ENCODE measurements at places on chromosomes 3 and 15.

DNA sequence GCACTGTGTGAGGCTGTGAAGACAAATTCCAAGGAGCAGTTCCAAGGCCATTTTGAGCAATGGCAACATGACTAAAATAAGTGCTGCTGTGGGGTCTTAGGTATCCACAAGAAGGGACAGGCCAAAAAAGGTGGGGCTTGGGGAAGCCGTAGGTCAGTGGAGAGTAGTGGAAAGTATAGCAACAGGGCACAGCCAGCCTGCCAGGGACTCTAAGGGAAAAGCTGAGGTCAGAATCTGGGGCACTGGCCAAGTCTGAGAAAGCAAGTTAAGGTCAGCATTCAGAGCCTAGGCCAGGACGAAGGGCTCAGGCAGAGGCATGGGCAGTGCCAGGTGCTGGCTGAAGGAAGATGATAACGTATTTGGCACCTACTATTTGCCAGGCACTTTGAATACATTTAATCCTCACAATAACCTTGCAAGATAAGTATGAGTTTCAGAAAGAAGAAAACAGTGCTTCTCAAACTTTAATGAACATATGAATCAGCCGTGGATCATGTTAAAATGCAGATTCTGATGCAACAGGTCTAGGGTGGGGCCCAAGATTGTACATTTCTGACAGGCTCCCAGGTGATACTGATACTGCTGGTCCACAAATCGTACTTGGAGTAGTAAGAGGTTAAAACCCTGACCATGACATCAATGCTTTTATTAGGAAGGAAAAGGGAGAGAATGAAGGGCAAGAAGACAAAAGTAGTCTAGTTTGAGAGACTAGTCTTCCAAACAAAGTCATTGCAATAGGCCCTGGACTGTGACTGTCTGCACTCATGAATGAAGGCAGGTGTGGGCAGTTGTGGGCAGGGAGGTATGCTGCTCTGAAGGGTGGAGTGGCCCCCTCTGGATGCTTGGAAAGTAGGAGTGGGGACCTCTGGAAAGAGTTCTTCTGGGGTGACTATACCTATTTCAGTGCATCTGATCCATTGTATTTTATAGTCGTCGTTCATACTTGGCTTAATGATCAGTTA lies 106.3 kb upstream of the ANKRD28 start:
- no peak for DNase-seq

GRCh38 chr3:159187232-159187631 lies 385.4 kb downstream of the MFSD1 start:
- DNase-seq = no peak

DNA sequence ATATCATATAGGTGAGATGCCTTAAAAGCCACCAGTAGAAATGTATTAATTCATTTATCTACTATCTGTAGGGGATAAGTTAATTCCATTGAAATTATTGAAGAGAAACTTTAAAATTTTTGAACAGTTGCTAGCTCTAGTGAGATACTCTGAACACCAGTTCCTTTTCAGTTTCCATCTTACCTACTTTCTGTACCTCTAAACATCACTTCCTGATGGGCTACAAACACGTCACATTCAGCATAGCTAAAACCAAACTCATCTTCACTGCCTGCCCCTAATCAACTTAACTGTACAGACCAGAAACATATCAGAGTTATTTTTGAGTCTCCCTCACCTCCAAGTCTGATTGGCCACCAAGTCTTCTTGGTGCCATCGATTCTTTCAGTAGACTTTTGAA lies 88.9 kb downstream of the FEZF2 start:
- no peak for DNase-seq

DNA sequence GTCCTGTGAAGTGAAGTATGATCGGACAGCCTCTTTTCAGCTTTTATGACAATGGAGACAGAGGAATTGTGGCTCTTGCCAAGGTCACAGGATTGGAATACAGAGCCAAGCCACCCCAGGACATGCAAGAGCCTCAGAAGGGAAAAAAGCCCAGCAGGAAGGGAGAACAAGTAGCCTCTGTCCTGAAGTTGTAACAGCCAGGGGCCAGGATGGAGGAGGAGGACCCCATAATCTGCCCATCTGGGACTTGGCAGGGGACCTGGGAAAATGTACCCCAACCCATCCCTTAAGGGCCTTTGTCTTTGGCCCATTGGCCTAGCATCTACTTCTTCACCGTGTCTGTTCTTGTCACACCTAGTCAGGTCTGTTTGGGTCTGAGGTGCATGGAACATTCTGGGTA lies 60.4 kb upstream of the POLG start:
- DNase-seq = no peak

DNA sequence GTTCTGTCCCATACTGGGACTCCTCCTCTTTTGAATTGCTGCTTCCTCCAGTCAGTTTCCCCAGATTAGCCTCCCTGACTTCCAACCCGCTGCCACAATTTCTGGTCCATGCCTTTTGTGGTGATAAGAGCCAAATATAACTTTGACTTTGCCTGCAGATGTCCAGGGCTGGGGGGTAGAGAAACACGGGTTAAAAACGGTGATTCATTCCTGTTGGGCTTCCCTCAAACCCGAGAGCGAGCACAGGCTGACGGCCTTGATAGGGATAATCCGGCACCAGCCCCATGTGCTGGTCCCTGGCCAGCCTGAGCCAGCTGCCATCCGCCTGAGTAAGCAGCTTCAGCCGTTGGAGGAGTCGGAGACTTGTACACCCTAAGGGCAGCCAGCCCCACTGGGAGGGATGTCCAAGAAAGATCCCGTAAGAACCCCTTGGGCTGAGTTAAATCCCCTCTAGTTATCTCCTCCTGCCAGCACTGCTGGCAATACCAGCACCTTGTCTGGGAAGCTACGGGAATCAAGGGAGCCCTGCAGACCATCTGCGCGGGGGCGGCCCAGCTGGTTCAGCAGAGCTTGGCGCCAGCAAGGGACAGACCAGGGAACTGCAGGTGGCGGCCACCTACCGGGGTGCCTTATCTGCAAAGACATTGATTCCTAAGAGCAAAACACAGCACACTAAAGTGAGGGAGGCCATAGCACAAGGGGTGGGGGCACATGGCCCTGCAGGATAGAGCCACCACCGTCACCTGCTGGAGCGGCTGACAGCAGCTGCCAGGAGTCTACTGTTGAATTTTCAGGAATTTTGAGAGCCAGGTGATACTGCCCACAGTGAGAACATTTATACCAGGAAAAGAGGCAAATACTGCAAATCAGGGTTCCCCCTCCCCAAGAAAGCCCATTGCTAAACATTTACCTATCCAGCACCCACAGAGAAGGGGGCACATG lies 18.1 kb downstream of the CSPG4 start:
- peak; percentile 86 for DNase-seq

DNA sequence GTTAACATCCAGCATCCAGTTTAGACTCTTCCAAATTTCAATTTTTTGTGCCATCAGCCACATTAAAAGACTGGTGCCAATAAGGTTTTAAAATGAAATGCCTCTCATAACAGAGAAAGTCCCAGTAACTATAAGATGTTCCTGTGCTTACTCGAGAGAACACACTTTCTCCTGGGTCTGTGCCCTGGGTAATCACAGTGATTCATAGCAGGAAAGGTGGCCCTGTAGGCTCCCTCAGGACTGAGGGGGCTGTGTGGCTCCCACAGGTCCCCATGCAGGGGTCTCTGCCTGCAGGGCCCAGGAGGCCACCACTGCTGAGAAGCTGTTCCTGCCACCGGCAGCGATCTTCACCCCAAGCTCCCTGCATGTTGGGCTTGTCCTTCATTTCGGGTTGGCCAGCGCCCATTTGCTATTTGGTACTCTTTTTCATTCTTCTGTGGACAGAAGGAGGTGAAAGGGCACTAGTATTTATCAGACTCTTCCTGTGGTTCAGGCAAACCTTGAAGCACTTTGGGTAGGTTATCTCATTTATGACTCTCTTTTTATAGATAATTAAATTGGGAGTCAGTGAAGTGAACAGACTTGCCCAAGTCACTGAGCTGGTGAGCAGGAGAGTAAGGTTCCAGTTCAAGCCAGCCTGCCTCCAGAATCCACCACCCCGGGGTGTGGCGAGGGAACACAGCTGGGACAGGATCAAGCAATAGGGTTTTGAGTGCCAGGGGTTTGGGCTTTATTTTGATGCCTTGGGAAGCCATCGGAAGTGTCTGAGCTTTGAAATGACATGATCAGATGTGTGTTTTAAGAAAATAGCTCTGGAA lies 44.2 kb upstream of the PLXNA1 start:
- no peak for DNase-seq
